NK-92 treated with Interleukin-12 subunit alpha and Interleukin-12 subunit beta, amount 100 ng/mL, for 24 hours (cell line): ENCODE measurements at places on chromosomes 12 and 14.

GRCh38 chr12:120249266-120249874, 16.2 kb downstream of the PXN start:
- DNase-seq, result no peak

GRCh38 chr12:113818833-113819232, 147.3 kb downstream of the RBM19 start:
- DNase-seq, result no peak

DNA sequence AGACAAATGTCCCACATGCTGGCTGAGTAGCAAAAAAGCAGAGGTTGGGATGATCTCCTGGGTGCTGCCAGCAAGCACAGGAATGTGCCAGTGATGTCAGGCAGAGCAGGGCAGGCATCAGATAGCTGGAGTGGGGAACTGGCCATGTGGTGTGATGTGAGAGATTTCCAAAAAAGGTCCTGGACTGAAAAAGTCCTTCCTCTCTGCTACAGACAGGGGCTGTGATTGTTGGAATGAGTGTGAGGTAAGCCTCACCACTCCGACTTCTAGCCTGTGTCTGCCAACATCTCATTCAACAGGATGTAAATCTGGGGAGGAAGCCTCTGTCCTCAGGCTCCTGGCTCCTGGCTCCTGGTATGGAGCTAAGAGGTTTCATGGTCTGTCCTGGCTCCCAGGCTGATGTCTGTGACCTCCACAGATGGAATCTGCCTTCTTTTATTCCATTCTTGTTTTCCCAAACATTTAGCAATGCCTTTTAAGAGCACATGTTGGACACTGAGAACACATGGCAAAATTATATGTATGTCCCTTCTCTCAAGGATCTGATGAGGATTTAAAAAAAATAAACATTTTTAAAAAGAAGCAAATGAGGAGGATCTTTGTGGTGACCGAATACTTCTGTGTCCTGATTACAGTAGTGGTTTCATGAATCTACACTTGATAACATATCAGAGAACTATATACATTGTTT, 50.1 kb upstream of the STK38L start:
- no peak for DNase-seq

DNA sequence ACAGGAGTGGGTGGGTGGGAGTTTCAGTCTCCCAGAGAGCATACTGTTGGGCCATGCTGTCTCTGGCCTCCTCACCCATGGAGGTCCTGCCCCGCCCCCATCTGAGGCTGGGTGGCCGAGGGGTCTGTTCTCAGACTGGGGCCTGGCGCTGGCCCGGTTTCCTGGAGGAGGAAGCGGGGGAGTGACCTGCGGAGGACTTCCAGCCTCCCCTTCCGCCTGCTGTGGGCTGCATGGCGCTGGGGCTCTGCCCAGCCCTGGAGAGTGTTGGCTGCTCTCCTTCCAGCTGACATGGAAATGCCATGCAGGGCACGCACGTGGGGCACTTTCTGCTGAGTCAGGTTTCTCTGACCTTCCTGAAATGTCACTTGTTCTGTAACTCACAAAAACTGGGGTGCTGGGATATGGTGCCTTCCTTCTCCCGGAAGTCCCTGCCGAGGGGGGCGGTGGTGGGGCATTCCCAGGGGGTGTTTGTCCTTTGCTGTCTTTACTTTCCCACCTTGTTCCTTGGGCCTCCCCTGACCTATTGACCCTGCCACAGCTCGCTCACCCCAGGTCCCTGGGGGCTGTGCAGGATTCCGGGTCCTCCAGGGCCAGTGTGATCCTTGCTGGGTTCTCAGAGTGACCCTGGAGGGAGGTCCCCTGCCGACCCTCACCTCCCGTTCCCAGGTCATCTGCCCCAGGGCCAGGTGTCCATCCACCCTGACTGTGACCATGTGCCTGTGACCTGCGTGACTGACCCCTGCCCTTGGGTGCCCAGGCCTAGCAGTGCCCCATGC, 23.6 kb downstream of the PACS2 start:
- DNase-seq, result no peak

GRCh38 chr14:106235356-106236159, 709.2 kb downstream of the TMEM121 start:
- DNase-seq, result no peak

DNA sequence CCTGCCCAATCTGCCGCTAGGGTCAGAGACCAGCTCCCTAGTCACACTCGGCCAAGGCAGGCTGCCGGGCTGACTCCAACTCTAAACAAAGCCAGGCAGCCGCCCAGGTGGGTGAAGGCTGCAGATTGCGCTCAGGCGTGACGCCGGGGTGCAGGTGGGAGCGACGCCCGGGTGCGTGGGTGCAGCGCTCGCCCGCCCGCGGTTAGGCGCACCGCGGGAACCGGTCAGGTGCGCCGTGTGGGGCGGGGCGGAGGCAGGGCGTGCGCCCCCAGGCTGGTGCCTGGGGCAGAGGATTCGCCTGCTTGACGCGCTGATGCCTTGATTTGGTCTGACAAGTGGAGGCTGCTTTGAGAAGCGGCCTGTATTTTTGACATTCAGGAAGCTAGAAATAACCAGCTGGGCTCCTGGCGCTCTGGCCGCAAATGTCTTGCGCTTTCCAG, 126.7 kb upstream of the HIF1A start:
- DNase-seq, result no peak

GRCh38 chr14:104443391-104444158, 136.0 kb upstream of the C14orf180 start:
- no peak for DNase-seq

- DNase-seq, result no peak
Measured at GRCh38 chr14:26531894-26532293, 65.9 kb downstream of the NOVA1 start.
